ENCODE measurements at places on chromosomes 11 and 22.

DNA sequence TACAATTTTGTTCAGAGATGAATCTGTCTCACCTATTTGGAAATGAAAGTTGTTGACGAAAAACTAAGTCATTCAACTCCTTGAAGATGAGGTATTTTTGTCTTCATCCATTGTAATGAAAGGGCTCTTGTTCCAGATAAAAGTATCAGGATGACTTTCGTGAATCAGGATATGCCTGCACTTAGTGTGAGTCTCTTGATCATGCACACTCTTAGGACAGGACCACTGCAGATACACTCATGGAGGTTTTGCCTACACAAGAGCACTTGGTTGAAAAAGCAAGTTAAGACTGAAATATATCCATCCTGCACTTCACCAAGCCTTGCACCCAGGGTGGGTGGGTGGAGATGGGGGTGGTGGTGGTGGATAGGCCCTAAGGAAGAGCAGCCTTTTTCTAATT is 120.8 kb upstream of the MTMR2 start:
- no peak for DNase-seq

GRCh38 chr11:27312110-27312509 is 50.9 kb downstream of the CCDC34 start:
- no peak for DNase-seq

- DNase-seq, result no peak
Measured at GRCh38 chr22:30866216-30866615, 102.4 kb downstream of the MORC2 start.

DNA sequence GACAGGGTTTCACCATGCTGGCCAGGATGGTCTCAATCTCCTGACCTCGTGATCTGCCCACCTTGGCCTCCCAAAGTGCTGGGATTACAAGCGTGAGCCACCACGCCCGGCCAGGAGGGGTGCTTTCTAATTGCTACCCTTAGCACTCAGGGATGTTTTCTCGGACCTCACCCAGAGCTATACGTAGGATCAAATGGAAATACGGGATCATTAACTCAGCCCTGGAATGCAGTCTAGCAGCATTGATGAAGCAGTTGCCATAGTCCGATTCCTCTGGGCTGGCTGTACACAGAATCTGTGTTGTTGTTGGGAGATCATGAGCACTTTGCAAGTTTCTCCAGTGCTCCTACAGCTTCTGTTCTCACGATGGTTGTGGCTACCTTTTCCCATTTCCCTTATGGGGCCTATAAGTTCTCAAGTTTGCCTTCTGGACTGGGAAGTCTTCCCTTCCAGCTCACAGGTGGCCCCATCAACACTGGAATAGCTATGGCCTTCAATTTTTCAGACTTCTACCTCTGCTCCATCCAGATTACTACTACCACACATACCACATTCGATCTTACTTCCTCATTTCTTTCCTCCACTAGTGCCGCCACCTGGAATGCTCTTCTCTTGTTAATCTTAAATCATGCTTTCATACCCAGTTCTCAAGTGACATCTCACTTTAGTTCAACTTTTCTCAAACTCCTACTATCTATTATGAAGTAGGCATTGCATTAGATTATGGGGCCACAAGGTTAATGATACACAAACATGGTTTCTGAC is 16.1 kb upstream of the PCF11 start:
- DNase-seq, result no peak

DNA sequence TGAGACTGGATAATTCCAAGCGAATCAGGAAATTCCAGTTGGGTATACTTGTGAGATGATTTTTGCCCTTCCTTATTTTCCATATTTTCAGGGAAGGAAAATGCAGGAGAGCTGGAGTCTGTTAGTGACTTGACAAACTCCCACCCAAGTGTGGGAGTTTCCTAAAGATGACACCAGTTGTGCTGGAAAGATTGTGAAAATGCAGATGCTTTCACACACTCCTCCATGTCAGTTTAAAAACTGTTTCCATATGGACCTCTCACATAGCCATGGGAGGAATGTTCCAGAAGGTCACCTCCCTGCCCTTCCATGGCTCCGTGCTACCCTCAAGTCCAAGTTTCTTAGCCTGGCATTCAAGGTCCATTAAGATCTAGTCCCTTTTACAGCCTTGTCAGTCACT is 350.7 kb upstream of the NARS2 start:
- no peak for DNase-seq

Measured in HFFc6 (cell line).